ENCODE measurements at places on chromosomes 16 and 17.

DNA sequence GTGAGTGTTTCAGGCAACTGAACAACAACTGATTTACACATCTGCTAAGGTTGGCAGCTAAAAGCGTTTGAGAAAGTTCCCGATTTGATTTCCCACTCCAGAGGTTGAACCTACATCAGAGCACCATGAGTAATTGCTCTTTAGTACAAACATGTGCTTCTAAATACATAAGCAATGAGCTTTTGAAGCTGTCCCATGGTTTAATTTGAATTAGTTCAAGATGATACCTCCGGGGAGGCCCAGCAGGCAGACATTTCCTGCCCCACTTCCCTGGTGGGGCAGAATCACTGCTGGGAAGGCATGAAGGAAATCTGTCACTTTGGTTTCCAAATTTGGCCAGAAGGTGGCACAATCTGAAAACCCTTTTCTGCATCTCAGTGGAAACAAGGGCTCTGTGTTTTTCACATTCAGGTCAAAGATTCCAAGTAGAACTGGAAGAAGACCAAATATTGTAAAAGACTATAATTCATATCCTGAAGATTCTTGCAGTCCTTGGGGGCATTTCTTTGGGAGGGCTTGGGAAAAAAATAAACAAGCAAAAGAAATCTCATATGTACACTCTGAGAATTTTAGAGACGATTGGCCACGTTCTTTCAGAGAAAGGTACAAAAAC is 176.2 kb upstream of the FAM20A start:
- DNase-seq: peak; percentile 59

DNA sequence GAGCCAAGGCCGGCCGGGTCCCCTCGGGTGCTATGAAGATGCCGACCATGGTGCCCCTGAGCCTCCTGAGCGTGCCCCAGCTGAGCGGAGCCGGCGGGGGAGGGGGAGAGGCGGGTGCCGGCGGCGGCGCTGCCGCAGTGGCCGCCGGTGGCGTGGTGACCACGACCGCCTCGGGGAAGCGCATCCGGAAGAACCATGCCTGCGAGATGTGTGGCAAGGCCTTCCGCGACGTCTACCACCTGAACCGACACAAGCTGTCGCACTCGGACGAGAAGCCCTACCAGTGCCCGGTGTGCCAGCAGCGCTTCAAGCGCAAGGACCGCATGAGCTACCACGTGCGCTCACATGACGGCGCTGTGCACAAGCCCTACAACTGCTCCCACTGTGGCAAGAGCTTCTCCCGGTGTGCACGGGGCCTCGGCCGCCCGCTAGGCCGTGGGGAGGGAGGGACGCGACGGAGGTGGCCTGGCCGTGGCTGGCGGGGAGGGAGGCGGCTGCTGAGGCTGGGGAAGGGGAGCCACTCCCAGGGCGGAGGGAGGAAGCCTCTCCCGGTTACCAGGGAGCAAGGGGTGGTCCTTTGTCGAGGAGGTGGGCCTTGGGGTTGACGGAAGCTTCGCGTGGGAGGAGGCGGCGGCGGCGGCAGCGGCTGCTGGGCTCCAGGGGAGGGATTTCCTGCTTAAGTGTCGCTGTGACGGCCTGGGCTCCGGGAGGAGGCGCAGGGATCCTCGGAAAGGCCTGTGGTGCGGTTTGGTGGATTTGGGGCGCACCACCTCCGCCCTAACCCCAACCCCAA is 1.3 kb downstream of the MAZ start:
- DNase-seq: peak; percentile 93

DNA sequence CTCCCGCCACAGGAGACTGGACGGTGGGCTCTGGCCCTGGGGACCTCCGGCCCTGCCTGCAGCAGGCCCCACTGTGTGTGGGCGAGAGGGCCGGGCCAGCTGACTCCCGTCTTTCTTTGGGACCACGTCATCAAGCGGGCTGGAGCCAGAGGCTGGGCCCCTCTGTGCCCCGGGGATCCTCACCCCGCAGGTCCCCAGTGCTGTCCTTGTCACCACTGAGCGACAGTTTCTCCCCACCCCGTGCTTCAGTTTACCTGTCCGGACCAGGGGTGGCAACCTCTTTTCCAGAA is 181.9 kb upstream of the ZNF469 start:
- no peak for DNase-seq

DNA sequence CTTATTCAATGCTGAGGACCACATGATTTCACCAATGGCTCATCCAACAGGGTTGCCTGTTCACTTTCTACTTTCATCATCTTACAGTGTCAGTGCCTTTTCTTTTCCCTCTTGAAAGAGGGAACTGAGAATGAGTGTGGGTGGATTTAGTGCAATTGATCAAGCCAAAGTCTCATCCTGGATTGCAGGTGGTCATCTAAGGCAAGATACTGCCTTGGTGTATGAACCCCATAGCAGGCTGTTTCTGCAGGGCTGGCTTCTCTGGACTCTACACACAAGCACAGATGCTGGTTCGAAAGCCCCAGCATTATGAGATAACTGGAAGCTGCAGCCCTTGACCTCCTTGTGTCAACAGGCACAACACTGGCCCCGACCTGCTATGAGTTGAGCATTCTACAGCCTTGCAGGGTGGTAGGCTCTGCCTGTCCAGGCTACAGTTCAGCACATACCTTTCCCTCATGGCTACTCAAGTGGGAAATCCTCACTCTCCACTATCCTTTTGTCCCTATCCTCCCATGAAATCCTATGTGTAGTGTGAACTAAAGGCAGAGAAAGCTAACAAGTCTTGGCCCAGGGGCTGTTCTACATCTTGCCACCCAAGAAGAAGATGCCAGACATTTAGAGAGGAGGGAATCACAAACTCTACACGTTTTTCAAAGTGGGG is 358.7 kb downstream of the SLC39A11 start:
- no peak for DNase-seq

GRCh38 chr17:50721194-50722010 is 2.0 kb downstream of the LUC7L3 start:
- DNase-seq: no peak

GRCh38 chr17:56744721-56745120 is 89.0 kb downstream of the C17orf67 start:
- DNase-seq: no peak

DNA sequence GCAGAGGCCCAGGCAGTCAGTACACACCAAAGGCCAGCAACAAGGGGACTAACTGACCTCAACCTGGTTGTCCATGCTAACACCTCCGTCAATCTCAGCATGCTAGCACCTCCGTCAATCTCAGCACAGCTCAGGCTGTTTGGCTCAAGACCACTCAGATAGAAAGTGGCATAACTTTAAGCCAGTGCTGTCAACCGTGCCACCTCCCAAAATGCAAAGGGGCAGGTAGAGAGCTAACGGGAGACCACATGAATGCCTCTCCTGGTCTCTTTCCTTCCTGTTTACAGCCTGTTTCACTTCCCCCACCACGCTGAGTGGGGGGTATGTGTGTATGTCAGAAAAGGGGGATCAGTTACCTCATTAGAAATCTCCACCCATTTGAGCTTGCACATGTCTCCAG is 3.3 kb downstream of the UBTF start:
- DNase-seq: no peak

DNA sequence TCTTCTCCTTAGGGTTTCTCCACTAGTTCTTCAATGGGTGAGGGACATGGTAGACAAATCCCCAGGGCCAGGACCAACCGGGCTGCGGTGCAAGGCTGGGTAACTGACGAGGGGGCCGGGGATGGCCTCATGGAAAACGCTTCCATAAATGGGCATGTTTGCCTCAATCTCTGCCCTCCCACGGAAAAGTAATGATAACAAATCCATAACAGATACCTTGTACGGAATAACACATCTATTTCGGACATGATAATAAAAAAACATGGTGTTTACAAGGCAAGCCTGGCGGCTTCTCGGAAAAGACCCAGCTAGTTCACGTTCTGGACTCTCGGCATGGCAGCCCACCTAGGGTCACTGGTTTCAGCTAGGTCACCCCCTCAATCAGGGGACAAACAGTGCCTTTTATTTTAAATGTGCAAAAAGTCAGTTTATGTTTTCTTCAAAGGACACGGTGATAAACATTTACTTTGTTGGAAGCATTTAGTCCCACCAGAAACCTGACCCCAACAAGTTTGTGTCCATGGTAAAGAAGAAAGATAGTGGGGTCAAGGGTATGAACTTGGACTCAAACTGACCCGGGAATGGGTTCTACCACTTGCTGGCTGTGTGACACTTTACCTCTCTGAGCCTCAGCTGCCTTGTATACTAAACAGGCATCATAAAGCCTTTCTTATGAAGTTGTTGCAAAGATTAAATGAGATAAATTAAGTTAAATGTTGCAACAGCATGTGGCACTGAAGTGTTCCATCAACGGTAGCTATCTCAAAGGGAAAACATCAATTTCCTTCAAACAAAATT is 1.7 kb downstream of the MYH11 start:
- DNase-seq: no peak

DNA sequence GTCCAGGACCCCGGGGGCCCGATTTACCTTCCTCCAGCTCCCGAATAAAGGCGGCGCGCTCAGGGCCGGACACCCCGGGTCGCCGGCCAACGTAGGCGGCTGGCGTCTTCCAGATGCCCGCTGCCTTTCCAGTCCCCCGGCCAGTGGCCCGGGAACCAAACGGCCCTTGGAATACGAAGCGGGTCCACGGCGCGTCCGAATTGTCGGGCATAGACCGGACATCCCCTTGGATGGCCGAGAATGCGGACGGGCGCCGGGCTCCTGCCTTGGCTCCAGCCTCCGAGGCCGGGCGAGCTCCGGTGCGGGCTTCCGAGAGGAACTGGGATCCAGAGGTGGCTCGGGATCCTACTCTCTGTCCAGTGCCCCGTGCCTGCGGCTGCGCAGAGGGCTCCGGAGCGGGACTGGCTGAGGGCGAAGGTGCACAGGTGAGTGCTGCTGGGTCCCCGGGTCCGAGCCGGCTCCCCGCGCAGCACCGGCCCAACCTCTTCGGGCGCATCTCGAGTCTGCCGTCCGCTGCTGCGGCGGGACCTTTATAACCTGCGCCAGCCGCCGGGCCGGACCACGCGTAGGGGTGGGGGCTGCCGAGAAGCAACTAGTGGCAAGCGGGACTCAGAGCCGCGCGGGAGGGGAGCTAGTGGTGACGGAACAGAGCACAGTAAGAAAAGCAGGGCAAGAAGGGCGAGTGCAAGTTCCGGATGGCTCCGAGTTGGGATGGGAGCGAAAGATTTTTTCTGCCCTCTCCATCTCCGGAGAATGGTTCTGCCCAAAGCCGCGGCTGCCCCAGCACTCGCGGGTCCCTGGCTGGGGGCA is at the start of gene HAP1:
Gene HAP1 (minus strand): TSS at position 505 of the 810 bp plus-strand sequence. CDS start 9 bp downstream, at position 496.
- peak; percentile 44 for DNase-seq

GRCh38 chr17:28177351-28177750 is 134.9 kb downstream of the NLK start:
- DNase-seq: peak; percentile 30

GRCh38 chr16:35411156-35411555 is 1951.7 kb downstream of the TP53TG3F start:
- no peak for DNase-seq

GRCh38 chr17:28181568-28181967 is 137.4 kb upstream of the TMEM97 start:
- DNase-seq: no peak

- DNase-seq: peak; percentile 33
Measured at GRCh38 chr16:50594308-50595260, 46.4 kb downstream of the NKD1 start.

DNA sequence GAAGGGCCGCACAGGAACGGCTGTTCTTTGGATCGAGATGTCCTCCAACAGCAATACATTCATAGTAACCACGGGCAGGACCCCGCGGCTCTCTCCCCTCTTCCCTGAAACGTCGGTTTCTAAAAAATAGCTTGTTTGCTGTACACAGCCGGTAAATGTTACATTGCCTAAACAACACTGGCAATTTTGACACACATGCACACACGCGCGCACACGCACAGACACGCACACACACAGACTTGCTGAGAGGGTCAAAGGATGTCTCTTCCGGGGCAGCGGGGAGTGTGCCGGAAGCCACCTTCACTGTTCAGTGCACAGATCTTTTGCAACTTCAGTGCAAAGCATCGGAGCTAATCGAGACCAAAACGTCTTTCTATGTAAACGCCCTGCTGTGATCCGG is 35.8 kb downstream of the ZDHHC7 start:
- DNase-seq: no peak

- DNase-seq: no peak
Measured at GRCh38 chr16:57132470-57132869, 40.1 kb downstream of the CPNE2 start.

DNA sequence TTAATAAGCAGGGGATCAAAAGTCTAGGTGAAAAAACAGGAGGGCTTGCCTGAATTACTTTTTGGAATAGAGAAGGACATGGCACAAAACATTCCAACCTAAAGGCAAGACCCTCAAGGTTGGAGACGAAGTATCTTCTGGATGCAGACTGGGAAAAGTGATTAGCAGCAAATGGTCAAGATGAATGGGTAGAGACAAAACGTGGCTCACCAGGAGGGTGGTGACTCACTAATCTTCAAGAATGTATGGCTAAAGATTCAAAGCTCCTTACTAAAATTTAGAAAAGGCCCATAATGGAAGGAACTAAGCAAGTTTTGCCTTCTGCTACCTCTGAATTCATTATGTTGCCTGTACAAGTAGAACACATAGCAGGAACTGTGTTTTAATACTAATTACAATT is 469.5 kb upstream of the RBFOX1 start:
- DNase-seq: no peak

- no peak for DNase-seq
Measured at GRCh38 chr17:21677911-21678310, 14.4 kb upstream of the KCNJ18 start.

GRCh38 chr17:16040710-16041251 is 41.2 kb downstream of the TTC19 start:
- DNase-seq: peak; percentile 69

- DNase-seq: peak; percentile 97
Measured at GRCh38 chr16:68921637-68922036, 78.3 kb downstream of the TANGO6 start.

GRCh38 chr17:50147841-50148225 is 2.6 kb downstream of the PPP1R9B start:
- DNase-seq: peak; percentile 28

DNA sequence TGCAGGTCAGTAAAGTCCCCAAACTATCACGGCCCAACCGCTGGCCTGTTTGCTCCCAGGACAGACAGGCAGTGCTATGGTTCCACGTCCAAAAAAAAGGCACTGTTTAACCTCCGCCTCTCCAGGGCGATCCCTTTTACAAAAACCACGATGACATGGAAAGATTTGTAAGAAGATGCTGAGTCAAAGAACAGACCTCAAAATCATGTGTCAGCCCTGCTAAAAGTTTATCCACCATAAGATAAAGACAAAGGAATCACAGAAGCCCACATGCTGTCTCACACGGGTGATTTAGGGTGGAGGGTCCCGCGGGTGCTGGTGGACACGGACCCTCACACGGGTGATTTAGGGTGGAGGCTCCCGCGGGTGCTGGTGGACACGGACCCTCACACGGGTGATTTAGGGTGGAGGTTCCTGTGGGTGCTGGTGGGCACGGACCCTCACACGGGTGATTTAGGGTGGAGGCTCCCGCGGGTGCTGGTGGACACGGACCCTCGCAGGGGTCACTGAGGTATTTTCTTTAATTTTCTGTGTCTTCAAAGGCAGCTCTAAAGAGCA is 117.2 kb upstream of the METRNL start:
- no peak for DNase-seq

Data from kidney tubule cell (primary cell).